ENCODE measurements at places on chromosomes 3 and 15. TPM values are rescaled to one million over a fixed set of nuclear protein-coding genes. Genes with fewer than 3 reads are reported as not detected.
A peak's percentile ranks its signal among the peaks of the same experiment; 100 is the strongest.

DNA sequence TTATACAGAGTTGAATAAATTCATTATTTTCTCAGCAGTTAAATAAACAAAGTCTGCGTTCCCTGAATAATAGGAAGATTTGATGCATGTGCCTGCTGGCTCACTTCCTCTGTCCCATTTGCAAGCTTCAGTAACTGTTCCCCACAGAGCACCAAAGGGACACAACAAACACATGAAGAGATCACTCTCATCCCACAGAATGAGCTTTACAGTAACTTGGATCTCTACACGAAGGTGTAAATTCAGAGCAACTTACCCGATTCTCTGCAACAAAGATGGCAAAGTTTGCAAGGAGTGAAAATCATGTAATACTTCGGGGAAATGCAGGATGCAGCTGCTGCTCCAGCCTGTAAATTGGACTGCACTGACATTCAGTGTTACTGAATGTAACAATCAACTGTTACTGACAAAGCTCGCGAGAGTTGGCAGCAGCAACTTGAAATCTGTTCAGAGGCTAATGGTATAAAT lies at the start of gene BCHE:
BCHE (minus strand) TSS at position 366 of the 468 bp plus-strand sequence. CDS start 6,390 bp downstream, outside the sequence.
- no peak within 1 kb of the TSS for H3K27ac ChIP-seq
- no peaks in the 10 kb centered on the region for H3K27me3 ChIP-seq
- H3K4me3 ChIP-seq: peak within 1 kb of the TSS; percentile 43
- no peaks in the 10 kb centered on the region for H3K36me3 ChIP-seq
- no peaks in the 10 kb centered on the region for H3K4me1 ChIP-seq
- DNase-seq: peak; percentile 23

DNA sequence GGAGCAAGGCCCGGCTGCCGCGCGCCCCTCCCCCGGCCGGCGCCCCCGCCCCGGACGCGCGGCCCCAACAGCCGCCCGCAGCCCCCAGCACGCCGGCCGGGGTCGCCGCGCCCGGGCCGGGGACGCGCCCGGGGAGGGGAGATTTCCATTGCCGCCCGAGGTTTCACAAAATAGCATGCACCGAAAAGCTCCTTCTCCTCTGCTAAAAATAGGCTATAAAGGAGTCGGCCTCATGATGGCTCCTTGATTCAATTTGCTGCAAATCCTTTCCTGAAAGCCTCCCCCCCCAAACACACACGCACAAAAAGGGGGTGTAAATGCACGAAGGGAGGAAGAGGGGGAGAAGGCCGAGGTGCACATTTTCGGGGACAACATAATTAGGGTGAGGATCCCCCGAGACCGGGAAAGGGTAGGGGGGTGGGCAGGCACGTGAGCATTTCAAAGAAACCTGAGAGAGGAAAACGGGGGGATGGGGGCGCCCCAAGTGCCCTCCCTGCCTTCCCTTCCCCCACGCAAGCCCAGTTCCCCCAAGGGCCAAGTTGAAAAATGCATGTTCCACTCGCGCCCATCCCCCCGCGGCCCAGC lies 734 bp downstream of the TBL1XR1 start:
- peak; percentile 76 for DNase-seq
- no peaks in the 10 kb centered on the region for H3K27me3 ChIP-seq
- peak overlapping the region; percentile 97 for H3K4me3 ChIP-seq
- H3K4me1 ChIP-seq: peaks cover 8% of the 10 kb centered on the region
- no peaks in the 10 kb centered on the region for H3K36me3 ChIP-seq

GRCh38 chr3:136136454-136136853 lies 59.7 kb downstream of the MSL2 start:
- no peak for DNase-seq
- H3K4me3 ChIP-seq: no peak overlapping the region
- H3K27me3 ChIP-seq: no peaks in the 10 kb centered on the region

GRCh38 chr3:48400824-48401433 lies 28.9 kb downstream of the FBXW12 start:
- no peaks in the 10 kb centered on the region for H3K4me1 ChIP-seq
- H3K27ac ChIP-seq: no peak overlapping the region
- peaks cover 34% of the 10 kb centered on the region for H3K36me3 ChIP-seq
- peak; percentile 55 for DNase-seq

GRCh38 chr3:39107388-39108199 lies at the start of the genes GORASP1 and TTC21A:
TSS of gene GORASP1 (minus strand) at chr3:39107627. CDS start at chr3:39107541, 86 bp downstream.
TSS of gene TTC21A (plus strand) at chr3:39107680. CDS start at chr3:39107838, 158 bp downstream.
- H3K27ac ChIP-seq: peak within 1 kb of the TSS; percentile 76
- peak within 1 kb of the TSS; percentile 98 for H3K4me3 ChIP-seq
- H3K27me3 ChIP-seq: no peaks in the 10 kb centered on the region

GRCh38 chr3:68912376-68912775 lies 20.0 kb downstream of the TAFA4 start:
- no peak for DNase-seq
- H3K36me3 ChIP-seq: no peaks in the 10 kb centered on the region
- H3K27ac ChIP-seq: no peak overlapping the region
- no peaks in the 10 kb centered on the region for H3K4me1 ChIP-seq
- H3K27me3 ChIP-seq: peaks cover 31% of the 10 kb centered on the region
- H3K4me3 ChIP-seq: no peak overlapping the region

DNA sequence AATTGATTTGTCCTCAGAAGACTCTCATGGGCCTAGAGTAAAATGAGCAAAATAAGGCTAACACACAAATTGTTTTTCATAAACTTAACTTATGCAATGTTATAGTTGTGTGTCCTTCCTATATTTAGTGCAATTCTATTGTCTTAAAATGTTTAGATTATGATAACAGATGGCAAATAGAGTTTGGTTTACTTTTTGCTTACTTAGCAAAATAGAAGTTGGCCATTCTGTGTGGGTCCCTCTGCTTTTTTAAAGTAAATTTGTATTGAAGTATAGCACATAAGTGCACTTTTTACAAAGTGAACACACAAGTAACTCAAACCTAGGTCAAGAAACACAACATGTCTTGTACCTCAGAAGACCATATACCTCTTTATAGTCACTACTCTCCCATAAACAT lies 150.6 kb upstream of the RARB start:
- DNase-seq: no peak
- no peaks in the 10 kb centered on the region for H3K27me3 ChIP-seq
- H3K4me1 ChIP-seq: no peaks in the 10 kb centered on the region
- no peaks in the 10 kb centered on the region for H3K36me3 ChIP-seq
- H3K27ac ChIP-seq: no peak overlapping the region

GRCh38 chr3:150094150-150094933 lies 123.6 kb upstream of the PFN2 start:
- H3K4me3 ChIP-seq: no peak overlapping the region
- no peaks in the 10 kb centered on the region for H3K27me3 ChIP-seq
- H3K27ac ChIP-seq: no peak overlapping the region
- H3K36me3 ChIP-seq: no peaks in the 10 kb centered on the region
- no peak for DNase-seq

GRCh38 chr3:149662240-149662887 lies 4.5 kb upstream of the WWTR1 start:
- DNase-seq: no peak
- no peaks in the 10 kb centered on the region for H3K27me3 ChIP-seq
- H3K4me3 ChIP-seq: no peak overlapping the region
- no peaks in the 10 kb centered on the region for H3K36me3 ChIP-seq

The EPHA3 gene
- polyA plus RNA-seq: 3.0 TPM

Data from large intestine (tissue), 12 donors.